ENCODE measurements at places on chromosomes 5 and 9.
A peak's percentile ranks its signal among the peaks of the same experiment; 100 is the strongest.

DNA sequence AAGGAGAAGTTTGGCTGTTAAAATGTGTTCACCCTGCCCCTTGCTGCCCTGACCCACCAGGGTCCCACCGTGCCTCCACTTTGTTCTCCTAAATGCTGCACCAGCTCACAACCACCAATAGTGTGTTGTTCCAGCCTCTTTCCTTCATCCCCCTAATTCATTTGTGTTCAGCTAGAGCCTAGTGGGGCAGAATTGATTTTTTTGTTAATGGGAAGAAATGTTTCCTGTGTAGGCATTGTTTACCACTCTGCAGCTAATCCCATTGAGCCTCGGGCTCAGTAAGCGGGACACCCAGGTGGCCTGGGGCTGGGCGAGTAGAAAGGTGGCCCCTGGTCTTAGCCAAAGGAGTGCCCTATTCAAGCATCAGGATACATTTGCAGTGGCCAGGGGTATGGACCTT is 127.6 kb downstream of the MVB12B start:
- no peaks in the 10 kb centered on the region for H3K4me1 ChIP-seq
- no peaks in the 10 kb centered on the region for H3K36me3 ChIP-seq
- no peak overlapping the region for H3K4me3 ChIP-seq
- no peak for ATAC-seq
- no peak overlapping the region for H3K27ac ChIP-seq

- no peak for ATAC-seq
- no peaks in the 10 kb centered on the region for H3K36me3 ChIP-seq
- H3K27ac ChIP-seq = no peak overlapping the region
- no peaks in the 10 kb centered on the region for H3K27me3 ChIP-seq
These were observed 206.0 kb downstream of the NFIB start for GRCh38 chr9:14107977-14108376.

DNA sequence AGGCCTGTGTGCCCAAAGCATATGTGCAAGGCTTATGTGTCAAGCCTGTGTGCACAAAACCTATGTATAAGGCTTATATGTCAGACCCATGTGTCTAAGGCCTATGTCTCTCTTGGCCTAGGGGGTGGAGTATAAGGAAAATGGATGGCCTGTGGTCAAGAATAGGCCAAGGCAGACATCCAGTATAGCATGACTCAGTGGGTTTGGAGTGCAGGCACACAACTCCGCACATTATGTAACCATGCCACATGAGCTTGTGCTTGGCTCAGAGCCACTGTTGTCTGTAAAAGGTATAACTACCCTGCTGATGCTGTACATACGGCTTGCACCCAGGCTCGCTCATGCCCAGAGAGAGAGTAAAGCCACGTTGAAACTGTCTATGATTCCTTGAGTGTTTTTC is 626.4 kb upstream of the NUDT12 start:
- ATAC-seq = no peak
- H3K4me1 ChIP-seq = no peaks in the 10 kb centered on the region
- no peaks in the 10 kb centered on the region for H3K27me3 ChIP-seq
- H3K4me3 ChIP-seq = no peak overlapping the region
- H3K27ac ChIP-seq = no peak overlapping the region

- H3K4me3 ChIP-seq = no peak overlapping the region
- no peaks in the 10 kb centered on the region for H3K4me1 ChIP-seq
These were observed 944.8 kb downstream of the DTWD2 start for GRCh38 chr5:118043531-118043930.

DNA sequence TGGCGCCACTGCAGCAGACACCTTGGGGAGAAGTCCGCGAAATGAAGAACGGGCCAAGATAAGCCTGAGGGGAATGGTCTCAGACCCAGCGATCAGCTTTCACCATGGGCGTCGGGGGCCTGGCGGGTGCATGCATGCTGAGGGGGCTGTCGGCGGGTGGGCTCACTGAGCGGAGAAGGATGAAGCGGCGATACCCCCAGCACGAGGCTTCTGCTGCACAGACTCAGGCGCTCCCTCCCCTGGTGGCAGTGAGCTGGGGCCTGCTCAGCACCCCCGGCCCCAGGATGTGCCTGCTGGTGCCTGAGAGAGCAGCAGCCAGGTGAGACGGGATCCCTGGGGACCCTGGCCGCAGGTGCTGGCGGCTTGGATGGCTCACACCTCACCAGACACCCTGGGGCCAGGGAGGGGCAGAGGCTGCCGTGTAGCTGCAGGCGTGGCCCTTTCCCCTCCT is 31.2 kb downstream of the CEP72 start:
- peaks cover 26% of the 10 kb centered on the region for H3K4me1 ChIP-seq
- peak; percentile 73 for ATAC-seq
- peak overlapping the region; percentile 18 for H3K4me3 ChIP-seq
- H3K27me3 ChIP-seq = no peaks in the 10 kb centered on the region
- peak overlapping the region; percentile 48 for H3K27ac ChIP-seq

GRCh38 chr5:43193894-43194265 is 1.9 kb downstream of the NIM1K start:
- no peak overlapping the region for H3K27ac ChIP-seq
- H3K4me3 ChIP-seq = peak overlapping the region; percentile 80
- H3K27me3 ChIP-seq = peaks cover 9% of the 10 kb centered on the region
- peaks cover 26% of the 10 kb centered on the region for H3K4me1 ChIP-seq
